ENCODE measurements at places on chromosomes 2 and 18.

DNA sequence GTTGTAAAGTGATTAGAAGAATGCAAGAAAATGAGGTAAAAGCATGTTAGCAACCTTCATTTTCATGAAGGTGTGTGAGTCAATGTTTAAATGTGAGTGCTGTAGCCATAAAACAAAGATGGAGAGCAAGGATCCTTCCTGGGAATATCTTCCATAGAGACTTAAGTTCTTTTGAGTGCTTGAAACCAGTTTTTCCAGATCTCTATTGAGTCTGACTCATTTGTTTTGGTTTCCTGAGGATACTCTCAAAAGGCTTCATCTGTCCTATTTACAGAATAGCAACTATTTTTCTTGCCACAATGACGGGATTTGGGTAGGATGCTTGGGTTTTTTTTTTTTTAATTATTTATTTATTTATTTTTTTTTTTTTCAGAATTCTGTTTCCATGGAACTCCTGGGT, 45.9 kb upstream of the ASB1 start:
- no peak for DNase-seq

GRCh38 chr2:102707796-102708695, 53.8 kb upstream of the TMEM182 start:
- no peak for DNase-seq

DNA sequence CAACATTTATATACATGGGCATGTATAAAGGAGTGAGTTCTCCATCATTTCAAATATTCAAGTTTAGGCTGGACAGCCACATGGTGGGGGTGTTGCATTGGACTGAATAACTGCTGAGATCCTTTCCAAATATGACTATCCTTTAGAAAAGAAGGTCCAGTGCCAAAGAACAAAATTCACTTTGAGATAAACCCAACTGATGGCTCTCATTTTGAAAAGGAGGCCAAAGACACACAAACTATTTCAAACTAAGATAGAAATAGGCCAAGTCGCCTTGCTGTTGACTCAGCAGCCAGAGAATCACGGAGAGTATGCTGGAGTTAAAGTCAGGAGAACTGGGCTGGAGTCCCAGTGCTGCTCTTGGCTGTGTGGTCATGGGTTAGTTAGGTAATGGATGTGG, 204.5 kb upstream of the LRATD1 start:
- no peak for DNase-seq

GRCh38 chr2:207416111-207416510, 113.7 kb upstream of the CREB1 start:
- no peak for DNase-seq

DNA sequence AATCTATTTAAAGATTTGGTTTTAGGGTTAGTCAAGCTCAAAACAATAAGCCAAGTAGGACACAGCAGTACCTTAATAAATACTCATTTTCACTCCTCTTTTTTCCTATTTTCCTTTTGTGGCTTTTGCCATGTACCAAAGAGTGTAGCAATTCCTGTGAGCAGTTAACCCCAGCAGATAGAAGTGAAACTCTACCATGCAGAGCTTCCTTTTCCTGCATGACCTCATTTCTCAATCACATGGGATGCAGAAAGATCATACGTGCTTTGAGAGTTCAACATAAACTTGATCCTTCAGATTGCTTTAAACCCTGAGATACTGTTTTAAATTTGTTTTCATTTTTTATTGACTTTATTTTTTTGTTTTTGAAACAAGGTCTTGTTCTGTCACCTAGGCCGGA, 99.1 kb upstream of the ARHGAP15 start:
- no peak for DNase-seq

- no peak for DNase-seq
Observed at GRCh38 chr2:44655401-44655864, 286.1 kb upstream of the SIX3 start.

DNA sequence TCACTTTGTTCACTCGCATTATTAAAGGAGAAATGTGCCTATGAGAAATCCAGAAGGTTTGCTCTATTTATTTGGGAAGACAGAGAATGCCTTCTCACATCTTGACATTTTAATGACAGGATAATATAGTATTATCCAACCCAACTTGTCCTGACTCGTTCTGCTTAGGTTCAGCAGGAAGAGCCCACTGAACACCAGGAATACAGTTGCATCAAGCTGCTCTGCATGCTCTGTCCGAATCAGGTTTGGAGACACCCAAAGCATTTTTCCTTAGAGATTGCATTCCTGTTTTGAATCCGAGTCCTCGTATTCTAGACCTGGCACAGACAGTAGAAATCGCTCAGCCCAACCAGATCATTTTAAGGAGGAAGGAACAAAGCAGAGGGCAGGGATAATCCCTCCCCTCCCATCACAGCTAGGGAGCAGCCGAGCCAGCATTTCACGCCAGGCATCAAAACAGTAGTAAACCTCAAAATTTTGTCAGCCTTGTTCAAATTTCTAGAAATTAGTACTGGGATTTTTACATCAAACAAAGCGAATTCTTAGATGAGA, 837.4 kb upstream of the ID2 start:
- no peak for DNase-seq

DNA sequence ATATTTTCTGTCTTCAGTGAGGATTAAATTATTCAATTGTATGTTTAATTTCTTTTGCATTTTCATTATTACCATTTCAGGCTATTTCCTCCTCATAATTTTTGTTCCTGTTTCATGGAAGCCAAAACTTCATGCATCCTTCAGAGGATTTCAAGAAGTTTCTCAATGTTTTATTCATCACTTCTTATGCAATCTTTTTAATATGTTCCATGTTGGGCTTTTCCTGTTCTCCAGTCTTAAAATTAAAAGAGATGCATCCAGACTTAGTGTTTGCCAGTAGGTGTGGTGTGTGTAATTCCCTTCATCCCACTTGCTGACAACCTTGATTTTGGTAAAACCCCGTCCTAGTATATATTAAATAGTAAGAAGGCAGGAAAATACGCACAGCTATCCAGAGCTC, 190.0 kb downstream of the EN1 start:
- no peak for DNase-seq

- DNase-seq: no peak
Observed at GRCh38 chr2:101698844-101699754, 1.6 kb downstream of the MAP4K4 start.

DNA sequence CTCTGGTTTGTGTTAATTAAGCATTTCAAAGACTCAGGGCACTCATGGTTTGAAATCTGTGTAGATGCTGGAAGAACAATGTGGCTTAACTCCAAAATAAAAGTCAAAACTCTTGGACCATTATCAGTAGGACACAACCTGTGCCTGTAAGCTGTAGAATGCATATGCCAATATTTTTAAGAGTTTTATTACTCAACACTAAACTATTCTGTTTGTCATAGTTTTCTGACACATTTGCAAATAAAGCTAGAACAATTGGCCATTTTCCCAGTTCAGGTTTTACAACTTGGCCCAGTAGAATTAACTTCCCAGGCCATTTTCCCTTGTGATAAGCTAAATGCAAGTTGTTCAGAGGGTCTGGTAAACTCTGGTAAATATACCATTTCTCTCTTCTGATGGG, 713.1 kb downstream of the CBLN2 start:
- no peak for DNase-seq

DNA sequence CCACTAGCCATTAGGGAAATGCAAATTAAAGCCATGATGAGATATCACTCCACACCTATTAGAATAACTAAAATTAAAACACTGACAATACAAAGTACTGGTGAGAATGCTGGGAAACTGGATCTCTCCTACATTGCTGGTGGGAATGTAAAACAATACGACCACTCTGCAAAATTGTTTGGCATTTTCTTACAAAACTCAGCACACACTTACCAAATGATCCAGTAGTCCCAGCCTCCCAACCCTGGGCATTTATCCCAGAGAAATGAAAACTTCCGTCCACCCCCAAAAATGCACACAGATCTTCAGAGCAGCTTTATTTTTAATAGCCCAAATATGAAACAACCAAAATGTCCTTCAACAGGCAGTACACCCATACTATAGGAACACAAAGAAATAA, 8.9 kb upstream of the TMSB10 start:
- DNase-seq: no peak

DNA sequence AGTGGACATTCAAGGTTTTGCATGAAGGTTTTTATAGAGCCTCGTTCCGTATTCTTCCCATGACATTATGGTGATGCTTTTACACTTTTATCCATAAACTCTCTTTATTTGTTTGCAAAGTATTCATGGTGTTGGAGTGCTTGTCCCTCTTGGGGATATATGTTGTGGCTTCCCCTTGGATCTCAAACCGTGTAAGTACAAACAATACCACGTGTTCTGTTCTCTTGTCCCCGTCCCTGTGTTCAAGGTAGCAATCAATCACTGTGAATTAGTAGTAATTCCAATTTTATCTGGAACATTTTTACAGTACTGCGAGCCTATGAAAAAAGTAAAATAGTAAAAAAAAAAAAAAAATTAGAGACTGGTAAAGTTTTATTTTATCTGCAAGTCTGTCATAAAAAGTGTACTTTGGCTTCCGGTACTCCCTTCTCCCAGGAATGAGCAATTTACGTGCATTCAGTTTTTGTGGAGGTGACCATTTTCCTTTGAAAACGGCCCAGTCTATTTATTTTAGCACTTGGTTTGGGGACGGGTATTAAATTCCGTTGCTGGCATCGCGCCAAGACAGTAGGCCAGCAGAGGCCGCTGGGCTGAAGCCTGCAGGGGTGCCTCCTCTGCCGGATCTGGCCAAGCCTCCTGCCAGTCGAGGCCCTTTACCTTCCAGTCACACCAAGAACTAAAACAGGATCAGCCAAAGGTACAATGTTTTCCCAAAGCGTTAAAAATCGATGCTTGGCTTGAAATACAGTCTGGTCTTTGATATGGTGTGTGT, 175.7 kb downstream of the SOCS6 start:
- DNase-seq: no peak

GRCh38 chr2:86416146-86416545, 25.0 kb upstream of the KDM3A start:
- DNase-seq: no peak

- no peak for DNase-seq
Observed at GRCh38 chr18:74420481-74420880, 36.6 kb downstream of the DIPK1C start.

DNA sequence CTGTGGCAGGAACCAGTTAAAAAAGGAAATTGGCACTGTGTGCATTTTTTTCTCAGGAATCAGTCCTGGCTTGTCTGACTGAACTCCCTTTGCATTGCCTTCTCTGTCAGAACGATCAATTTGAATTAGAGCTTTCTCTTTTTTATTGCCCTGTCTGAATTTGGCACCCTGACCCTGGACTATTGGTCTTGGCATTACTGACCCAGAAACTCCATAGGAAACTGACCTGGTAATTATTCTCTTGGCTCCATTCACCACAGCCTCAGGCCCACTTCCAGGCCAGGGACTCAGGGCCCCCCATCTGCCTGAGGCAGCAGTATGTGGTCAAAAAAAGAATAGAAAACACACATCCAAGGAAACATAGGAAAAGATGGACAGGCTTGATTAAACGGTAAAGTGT, 32.0 kb upstream of the CCDC88A start:
- DNase-seq: no peak

DNA sequence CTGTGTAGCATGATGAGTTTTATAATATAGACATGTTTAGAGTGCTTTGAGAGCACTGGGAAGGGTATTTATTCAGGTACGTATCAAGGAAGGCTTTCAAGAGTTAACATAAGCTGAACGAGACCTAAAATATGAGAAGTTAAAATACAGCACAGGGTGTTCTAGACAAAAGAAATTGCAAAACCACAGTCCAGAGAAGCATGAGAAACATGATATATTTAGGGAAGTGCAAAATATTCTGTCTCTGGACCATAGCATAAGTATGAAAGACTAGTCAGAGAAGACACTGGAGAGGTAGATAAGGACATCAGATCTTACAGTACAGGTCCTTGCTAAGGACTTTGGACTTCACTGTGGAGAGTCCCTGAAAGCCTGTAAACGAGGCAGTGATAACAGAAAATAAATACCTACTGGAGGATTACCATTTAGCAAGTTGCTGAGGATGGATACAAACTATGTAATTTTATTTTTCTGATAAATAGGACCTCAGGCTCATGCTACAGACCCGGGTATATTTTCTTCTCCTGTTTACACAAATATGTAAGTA, 43.7 kb downstream of the FSIP2 start:
- no peak for DNase-seq

DNA sequence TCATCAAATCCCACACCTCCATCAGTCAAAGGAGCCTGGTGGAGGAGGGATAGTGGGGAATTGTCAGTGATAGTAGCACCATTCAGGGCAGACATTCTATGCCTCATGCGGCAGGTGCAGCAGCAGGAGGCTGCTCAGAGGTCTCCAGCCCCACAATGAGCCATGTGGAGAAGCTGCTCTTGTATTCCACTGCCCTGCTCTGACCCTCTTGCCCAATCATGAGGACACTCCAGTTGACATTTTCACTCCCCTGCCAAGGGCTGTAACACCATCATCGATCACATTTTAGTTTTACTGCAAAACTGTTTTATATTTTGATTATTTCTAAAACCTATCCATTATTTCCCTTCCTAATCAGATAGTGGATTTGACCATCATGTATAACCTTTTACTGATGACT, 487.6 kb upstream of the KLHL29 start:
- DNase-seq: no peak

GRCh38 chr18:55268151-55268601, 308.9 kb upstream of the CCDC68 start:
- no peak for DNase-seq

- no peak for DNase-seq
Observed at GRCh38 chr2:30713698-30714097, 93.5 kb downstream of the CAPN13 start.

DNA sequence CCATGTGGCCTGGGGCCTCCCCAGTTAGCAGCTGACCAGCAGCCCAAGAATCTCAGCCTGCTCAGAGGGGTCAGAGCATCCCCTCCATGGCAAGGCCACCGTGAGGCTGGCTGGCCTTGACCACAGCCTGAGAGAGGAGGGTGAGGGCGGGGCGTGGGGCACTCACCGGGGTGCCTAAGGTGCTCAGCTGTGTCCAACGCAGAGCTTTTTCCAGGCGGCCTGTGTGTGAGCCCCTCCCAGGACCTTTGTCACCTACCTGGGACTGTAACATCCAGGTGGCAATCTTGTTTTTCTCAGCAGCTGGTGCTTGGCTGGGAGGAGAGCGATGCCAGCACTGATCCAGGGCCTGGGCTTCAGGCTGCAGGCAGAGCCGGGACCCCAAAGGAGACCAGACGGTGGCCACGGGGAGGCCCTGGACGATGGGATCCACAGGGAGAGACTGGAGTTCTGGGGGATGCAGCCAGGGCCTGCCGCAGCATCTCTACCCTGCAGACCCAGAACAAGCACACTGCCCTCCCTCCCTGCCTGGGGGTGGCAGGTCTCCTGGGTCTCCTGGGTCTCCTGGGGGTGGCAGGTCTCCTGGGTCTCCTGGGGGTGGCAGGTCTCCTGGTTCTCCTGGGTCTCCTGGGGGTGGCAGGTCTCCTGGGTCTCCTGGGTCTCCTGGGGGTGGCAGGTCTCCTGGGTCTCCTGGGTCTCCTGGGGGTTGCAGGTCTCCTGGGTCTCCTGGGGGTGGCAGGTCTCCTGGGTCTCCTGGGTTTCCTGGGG, 12.3 kb downstream of the SNED1 start:
- no peak for DNase-seq

- no peak for DNase-seq
Observed at GRCh38 chr2:122251158-122251557, 495.7 kb downstream of the TSN start.
